ENCODE measurements at places on chromosomes 13 and 19. TPM values are rescaled to one million over a fixed set of nuclear protein-coding genes. Genes with fewer than 3 reads are reported as not detected.

PEG3 gene
- total RNA-seq = 0.34 TPM

FEM1A gene
- 29.8 TPM for total RNA-seq

ACP7 gene
- 1.1 TPM for total RNA-seq

FCAR gene
- total RNA-seq = not detected

Measured in nasal cavity respiratory epithelium epithelial cell of viscerocranial mucosa (primary cell).